Subcutaneous adipose tissue (tissue), 4 donors: ENCODE measurements at places on chromosomes 13 and 19. TPM values are rescaled to one million over a fixed set of nuclear protein-coding genes. Genes with fewer than 3 reads are reported as not detected.

COL4A1 gene
- total RNA-seq = 1,142 TPM

ZNF14 gene
- total RNA-seq = 7.1 TPM

FAM216B gene
- total RNA-seq = not detected

ZNF146 gene
- total RNA-seq = 68.2 TPM

PRR19 gene
- 0.75 TPM for total RNA-seq

ZIM2 gene
- total RNA-seq = not detected

SYDE1 gene
- 22.0 TPM for total RNA-seq

NFIC gene
- 73.5 TPM for total RNA-seq

PSG2 gene
- total RNA-seq = not detected

CEACAM20 gene
- not detected for total RNA-seq

SULT2A1 gene
- not detected for total RNA-seq

SLC25A41 gene
- total RNA-seq = not detected

SSC5D gene
- total RNA-seq = 10.3 TPM

KASH5 gene
- not detected for total RNA-seq

SLC5A5 gene
- not detected for total RNA-seq

MYADM gene
- 37.9 TPM for total RNA-seq

KLF1 gene
- not detected for total RNA-seq

PRR36 gene
- total RNA-seq = not detected
